Sigmoid colon (tissue), 7 donors: ENCODE measurements at places on chromosomes 2 and 18. TPM values are rescaled to one million over a fixed set of nuclear protein-coding genes. Genes with fewer than 3 reads are reported as not detected.

- no peaks in the 10 kb centered on the region for H3K4me1 ChIP-seq
- H3K27me3 ChIP-seq, result no peaks in the 10 kb centered on the region
- H3K27ac ChIP-seq, result no peak overlapping the region
- no peak overlapping the region for H3K4me3 ChIP-seq
These were observed 1484.5 kb upstream of the ZEB2 start for GRCh38 chr2:146004462-146004861.

GRCh38 chr18:31791817-31792579, 31.3 kb upstream of the SLC25A52 start:
- no peak for DNase-seq
- no peak overlapping the region for H3K4me3 ChIP-seq
- no peaks in the 10 kb centered on the region for H3K36me3 ChIP-seq
- no peaks in the 10 kb centered on the region for H3K27me3 ChIP-seq
- H3K27ac ChIP-seq, result no peak overlapping the region

DNA sequence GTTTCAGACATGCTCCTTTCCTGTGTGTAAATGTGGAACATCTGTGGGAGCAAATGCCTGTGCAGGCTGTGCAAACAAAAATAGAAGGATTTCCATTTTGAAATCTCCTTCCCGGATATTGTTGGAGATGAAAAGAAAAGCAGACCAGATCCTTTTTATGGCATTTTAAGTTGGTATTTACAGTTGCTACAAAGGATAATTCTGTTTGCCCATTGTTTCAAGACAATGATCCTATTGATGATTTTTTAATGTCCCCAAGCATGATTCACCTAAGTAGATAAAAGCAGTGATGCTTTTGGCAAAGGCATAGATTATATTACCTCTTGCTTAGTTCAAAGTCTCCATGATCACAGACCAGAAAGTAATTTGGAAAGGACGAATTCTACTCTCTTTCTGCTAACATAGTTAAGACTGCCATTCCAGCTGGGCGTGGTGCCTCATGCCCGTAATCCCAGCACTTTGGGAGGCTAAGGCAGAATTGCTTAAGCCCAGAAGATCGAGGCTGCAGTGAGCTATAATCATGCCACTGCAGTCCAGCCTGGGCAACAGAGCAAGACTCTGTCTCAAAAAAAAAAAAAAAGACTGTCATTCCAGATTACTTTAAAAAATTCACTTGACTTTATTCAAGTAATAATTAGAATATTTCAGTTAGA, 209.6 kb upstream of the SLC39A10 start:
- H3K4me3 ChIP-seq, result no peak overlapping the region
- no peaks in the 10 kb centered on the region for H3K27me3 ChIP-seq
- no peaks in the 10 kb centered on the region for H3K4me1 ChIP-seq
- DNase-seq, result no peak

DNA sequence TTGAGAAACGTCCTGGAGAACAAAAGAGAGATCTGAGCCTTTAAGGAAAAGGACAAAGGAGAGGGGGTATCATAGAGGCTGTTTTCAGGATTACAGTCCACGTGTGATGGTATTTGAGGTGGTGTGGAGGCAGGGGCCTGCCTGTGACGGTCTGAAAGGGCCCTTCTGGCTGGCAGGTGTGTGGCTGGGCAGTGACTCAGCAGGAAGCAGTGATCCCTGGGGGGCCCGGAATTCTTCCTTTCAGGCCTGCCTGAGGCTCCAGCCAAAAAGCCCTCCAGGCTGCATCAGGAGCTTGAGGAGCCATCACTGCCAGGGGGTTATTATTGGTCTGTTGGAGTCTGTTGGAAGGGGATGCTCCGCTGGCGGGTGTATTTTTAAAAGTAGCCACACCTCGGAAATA, 97.2 kb upstream of the TMEM18 start:
- H3K27ac ChIP-seq, result no peak overlapping the region
- no peak for DNase-seq
- no peaks in the 10 kb centered on the region for H3K4me1 ChIP-seq
- no peaks in the 10 kb centered on the region for H3K36me3 ChIP-seq
- no peaks in the 10 kb centered on the region for H3K27me3 ChIP-seq

GRCh38 chr2:47485177-47485576, 82.2 kb downstream of the MSH2 start:
- DNase-seq, result no peak
- no peak overlapping the region for H3K4me3 ChIP-seq
- H3K27ac ChIP-seq, result no peak overlapping the region

GRCh38 chr18:45250479-45250878, 364.8 kb upstream of the SLC14A2 start:
- no peak for DNase-seq
- no peaks in the 10 kb centered on the region for H3K27me3 ChIP-seq
- no peak overlapping the region for H3K4me3 ChIP-seq
- no peaks in the 10 kb centered on the region for H3K36me3 ChIP-seq
- H3K27ac ChIP-seq, result no peak overlapping the region
- H3K4me1 ChIP-seq, result peaks cover 11% of the 10 kb centered on the region

GRCh38 chr2:105391058-105391627, 7.7 kb downstream of the FHL2 start:
- H3K36me3 ChIP-seq, result peaks cover 3% of the 10 kb centered on the region
- no peaks in the 10 kb centered on the region for H3K27me3 ChIP-seq
- no peak overlapping the region for H3K4me3 ChIP-seq
- no peaks in the 10 kb centered on the region for H3K4me1 ChIP-seq
- peak overlapping the region; percentile 59 for H3K27ac ChIP-seq

GRCh38 chr2:168564641-168565040, 108.6 kb downstream of the CERS6 start:
- H3K27me3 ChIP-seq, result no peaks in the 10 kb centered on the region
- H3K36me3 ChIP-seq, result no peaks in the 10 kb centered on the region
- DNase-seq, result no peak
- H3K4me3 ChIP-seq, result no peak overlapping the region
- peaks cover 30% of the 10 kb centered on the region for H3K4me1 ChIP-seq
- H3K27ac ChIP-seq, result no peak overlapping the region

DNA sequence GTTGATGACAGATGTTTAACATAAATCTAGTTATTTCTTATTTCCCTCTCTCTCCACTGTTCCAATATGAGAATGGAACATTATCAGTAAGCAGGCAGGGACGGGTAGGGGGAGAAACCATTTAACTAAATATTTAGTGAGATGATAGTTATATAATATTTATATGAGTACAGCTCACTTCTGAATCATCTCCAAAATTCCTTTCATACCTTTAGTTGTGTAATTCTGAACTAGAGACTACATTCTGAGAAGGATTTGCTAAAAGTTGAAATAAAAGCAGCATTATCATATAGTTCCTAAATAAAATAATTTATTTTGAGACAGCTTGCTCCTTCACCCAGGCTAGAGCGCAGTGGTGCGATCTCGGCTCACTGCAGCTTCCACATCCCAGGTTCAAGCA, 41.4 kb downstream of the B4GALT6 start:
- peak overlapping the region; percentile 55 for H3K27ac ChIP-seq
- H3K36me3 ChIP-seq, result no peaks in the 10 kb centered on the region
- no peak overlapping the region for H3K4me3 ChIP-seq
- no peaks in the 10 kb centered on the region for H3K27me3 ChIP-seq

DNA sequence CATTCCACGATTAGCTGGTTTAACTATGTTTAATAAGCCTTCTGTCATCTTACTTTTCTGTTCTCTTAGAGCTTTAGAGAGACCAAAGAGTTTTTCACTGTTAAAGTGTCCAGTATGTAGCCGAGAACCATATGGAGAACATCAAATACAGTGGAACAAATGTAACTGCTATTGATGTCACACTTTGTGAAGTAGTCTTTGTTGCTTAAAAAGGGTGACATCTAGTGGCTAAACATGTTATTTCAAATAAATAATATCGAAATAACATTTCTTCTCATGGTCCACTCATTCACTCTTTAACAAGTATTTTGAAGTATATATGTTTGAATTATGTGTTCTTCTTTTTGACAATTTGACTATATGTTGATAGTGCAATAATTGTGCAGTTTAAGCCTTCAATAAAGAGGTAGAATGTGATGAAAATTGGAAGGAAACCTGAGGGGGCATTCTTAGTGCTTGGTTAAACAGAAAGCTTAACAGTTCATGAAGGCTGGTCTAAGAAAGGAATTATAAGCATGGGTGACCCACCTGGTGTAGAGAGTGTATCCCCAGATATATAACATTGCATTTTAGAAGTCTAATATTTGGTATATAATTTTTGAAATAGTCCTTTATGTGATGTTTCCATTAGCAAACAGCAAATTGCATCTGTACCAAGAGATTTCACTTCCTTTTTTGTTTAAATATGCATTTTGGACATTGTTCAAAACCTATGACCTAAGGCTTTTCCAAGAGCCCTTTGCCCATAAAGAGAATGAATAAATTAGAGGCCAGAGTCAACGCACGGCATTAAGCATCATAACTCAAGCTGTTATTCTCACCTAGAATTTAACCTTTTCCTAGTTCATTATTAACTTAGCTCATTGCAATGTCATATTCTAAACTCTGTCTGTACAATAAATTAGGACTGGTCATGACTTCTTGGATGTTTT, 112.1 kb downstream of the KYNU start:
- H3K4me1 ChIP-seq, result no peaks in the 10 kb centered on the region
- H3K27ac ChIP-seq, result no peak overlapping the region
- H3K36me3 ChIP-seq, result no peaks in the 10 kb centered on the region
- no peak overlapping the region for H3K4me3 ChIP-seq
- H3K27me3 ChIP-seq, result no peaks in the 10 kb centered on the region

DNA sequence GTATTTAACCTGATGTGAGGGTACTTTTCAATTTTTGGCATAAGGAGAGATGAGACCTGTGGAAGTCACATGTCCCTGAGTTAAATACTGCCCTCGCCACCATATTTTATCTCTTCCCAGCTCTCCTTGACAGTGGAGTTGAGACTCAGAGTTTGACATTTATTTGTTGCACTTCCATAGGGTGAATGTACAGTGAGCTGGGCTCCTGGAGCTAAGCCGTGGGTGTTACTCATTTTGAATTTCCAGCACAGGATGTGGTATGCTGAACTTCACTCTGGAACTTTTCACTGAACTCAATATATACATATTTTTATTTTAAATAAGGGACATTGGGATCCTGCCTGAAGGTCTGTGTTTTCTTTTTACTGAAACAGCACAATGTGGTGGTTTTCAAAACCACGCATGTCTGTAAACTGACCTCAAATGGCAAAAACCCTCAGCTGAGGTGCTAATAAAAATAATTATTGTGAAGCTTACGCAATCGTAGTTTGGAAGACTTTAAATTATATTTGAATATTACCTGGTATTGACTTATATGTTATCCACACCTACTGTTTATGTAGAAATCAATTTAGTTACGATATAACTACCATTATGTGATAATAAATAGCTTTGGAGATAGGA, 12.1 kb downstream of the RNF144A start:
- H3K27me3 ChIP-seq, result no peaks in the 10 kb centered on the region
- H3K4me1 ChIP-seq, result peaks cover 7% of the 10 kb centered on the region
- H3K36me3 ChIP-seq, result no peaks in the 10 kb centered on the region
- H3K27ac ChIP-seq, result no peak overlapping the region

- no peak for DNase-seq
- no peak overlapping the region for H3K4me3 ChIP-seq
- no peaks in the 10 kb centered on the region for H3K36me3 ChIP-seq
- H3K27me3 ChIP-seq, result no peaks in the 10 kb centered on the region
These were observed 115.2 kb downstream of the DIS3L2 start for GRCh38 chr2:232076736-232077135.

- no peaks in the 10 kb centered on the region for H3K27me3 ChIP-seq
- no peak overlapping the region for H3K27ac ChIP-seq
- H3K4me3 ChIP-seq, result no peak overlapping the region
- DNase-seq, result no peak
- no peaks in the 10 kb centered on the region for H3K4me1 ChIP-seq
- H3K36me3 ChIP-seq, result peaks cover 6% of the 10 kb centered on the region
These were observed 27.2 kb downstream of the ATIC start for GRCh38 chr2:215338883-215339679.

DNA sequence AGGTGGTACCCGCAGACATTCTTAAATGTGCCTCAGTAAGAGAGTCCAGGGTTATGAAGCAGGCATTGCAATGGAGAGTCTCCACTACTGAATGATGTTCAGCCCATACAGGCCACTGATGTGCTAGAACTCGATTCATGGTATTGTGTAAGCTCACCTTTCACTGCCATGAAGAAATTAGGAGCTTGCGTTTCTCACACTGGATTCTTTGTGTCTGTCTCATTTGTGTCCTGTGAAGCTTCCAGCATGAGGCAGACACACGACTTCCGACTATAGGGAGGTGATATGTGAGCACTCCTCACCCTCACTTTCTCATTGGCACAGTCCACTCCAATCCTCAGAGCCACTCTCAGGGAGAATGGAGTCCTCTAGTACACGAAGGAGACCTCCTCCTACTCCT, 677.4 kb upstream of the RAB6C start:
- DNase-seq, result no peak
- H3K27ac ChIP-seq, result peak overlapping the region; percentile 59
- H3K36me3 ChIP-seq, result no peaks in the 10 kb centered on the region

- H3K4me3 ChIP-seq, result no peak overlapping the region
- no peak overlapping the region for H3K27ac ChIP-seq
- no peaks in the 10 kb centered on the region for H3K36me3 ChIP-seq
- no peaks in the 10 kb centered on the region for H3K27me3 ChIP-seq
- H3K4me1 ChIP-seq, result no peaks in the 10 kb centered on the region
- DNase-seq, result no peak
These were observed 159.8 kb downstream of the ZNF385B start for GRCh38 chr2:179701524-179702110.

- H3K27me3 ChIP-seq, result no peaks in the 10 kb centered on the region
- no peak for DNase-seq
- no peaks in the 10 kb centered on the region for H3K36me3 ChIP-seq
- no peak overlapping the region for H3K4me3 ChIP-seq
- H3K27ac ChIP-seq, result no peak overlapping the region
- H3K4me1 ChIP-seq, result no peaks in the 10 kb centered on the region
These were observed 137.2 kb downstream of the LAMA1 start for GRCh38 chr18:6980363-6980762.

GRCh38 chr18:12791610-12792009, 88.8 kb downstream of the PSMG2 start:
- H3K36me3 ChIP-seq, result peaks cover 20% of the 10 kb centered on the region
- H3K4me1 ChIP-seq, result no peaks in the 10 kb centered on the region
- DNase-seq, result no peak
- no peak overlapping the region for H3K27ac ChIP-seq
- H3K4me3 ChIP-seq, result no peak overlapping the region
- H3K27me3 ChIP-seq, result no peaks in the 10 kb centered on the region

- H3K36me3 ChIP-seq, result no peaks in the 10 kb centered on the region
- no peak for DNase-seq
- no peaks in the 10 kb centered on the region for H3K4me1 ChIP-seq
- H3K27ac ChIP-seq, result no peak overlapping the region
- H3K4me3 ChIP-seq, result no peak overlapping the region
These were observed 162.6 kb downstream of the PAX3 start for GRCh38 chr2:222136106-222136630.

GRCh38 chr2:60553495-60554073, at the start of gene BCL11A:
Gene BCL11A (minus strand): TSS chr2:60553654. CDS start chr2:60553270, 384 bp downstream.
- peaks cover 63% of the 10 kb centered on the region for H3K4me1 ChIP-seq
- H3K4me3 ChIP-seq, result peak within 1 kb of the TSS; percentile 80
- peak within 1 kb of the TSS; percentile 76 for H3K27ac ChIP-seq
- H3K27me3 ChIP-seq, result peaks cover 42% of the 10 kb centered on the region
- H3K36me3 ChIP-seq, result no peaks in the 10 kb centered on the region

- no peaks in the 10 kb centered on the region for H3K36me3 ChIP-seq
- no peak overlapping the region for H3K4me3 ChIP-seq
- no peaks in the 10 kb centered on the region for H3K4me1 ChIP-seq
- H3K27ac ChIP-seq, result no peak overlapping the region
These were observed 153.7 kb downstream of the NRXN1 start for GRCh38 chr2:50878251-50878650.

The ALPG gene
- polyA plus RNA-seq, result 0.10 TPM

The ATP5F1A gene
- 549 TPM for polyA plus RNA-seq

The NEU4 gene
- 39.1 TPM for polyA plus RNA-seq

The TFCP2L1 gene
- 29.1 TPM for polyA plus RNA-seq

The POTEI gene
- polyA plus RNA-seq, result not detected

The RIT2 gene
- polyA plus RNA-seq, result not detected

The PDE11A gene
- polyA plus RNA-seq, result not detected

The PSMA8 gene
- 0.29 TPM for polyA plus RNA-seq

The UBE2E3 gene
- polyA plus RNA-seq, result 70.1 TPM

The POTEJ gene
- not detected for polyA plus RNA-seq

The KANSL3 gene
- polyA plus RNA-seq, result 24.2 TPM
